ENCODE measurements at places on chromosomes 1 and 21.

- DNase-seq, result no peak
These were observed 39.3 kb upstream of the WLS start for GRCh38 chr1:68271596-68271995.

- no peak for DNase-seq
These were observed 3.2 kb upstream of the SPRR4 start for GRCh38 chr1:152967201-152967600.

GRCh38 chr1:211895126-211895759 is 64.7 kb upstream of the LPGAT1 start:
- DNase-seq, result peak; percentile 85

DNA sequence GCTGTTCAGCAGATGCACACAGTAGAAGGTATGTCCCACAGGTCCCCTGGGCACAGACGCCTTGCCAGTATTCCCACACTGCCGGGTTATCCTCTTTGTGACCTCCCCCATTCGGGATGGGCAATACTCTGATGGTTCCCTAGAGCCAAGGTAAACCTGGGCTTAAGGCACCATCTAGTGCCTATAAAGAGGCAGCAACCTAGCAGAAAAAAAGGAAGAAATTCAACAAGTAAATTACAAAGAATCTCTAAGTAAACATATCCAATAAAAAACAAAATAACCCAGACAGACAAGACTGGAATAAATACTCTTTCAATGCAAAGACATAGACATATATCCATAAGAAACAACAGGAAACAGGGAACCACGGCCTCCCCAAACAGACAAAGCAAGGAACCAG is 39.4 kb downstream of the HSF2BP start:
- no peak for DNase-seq

DNA sequence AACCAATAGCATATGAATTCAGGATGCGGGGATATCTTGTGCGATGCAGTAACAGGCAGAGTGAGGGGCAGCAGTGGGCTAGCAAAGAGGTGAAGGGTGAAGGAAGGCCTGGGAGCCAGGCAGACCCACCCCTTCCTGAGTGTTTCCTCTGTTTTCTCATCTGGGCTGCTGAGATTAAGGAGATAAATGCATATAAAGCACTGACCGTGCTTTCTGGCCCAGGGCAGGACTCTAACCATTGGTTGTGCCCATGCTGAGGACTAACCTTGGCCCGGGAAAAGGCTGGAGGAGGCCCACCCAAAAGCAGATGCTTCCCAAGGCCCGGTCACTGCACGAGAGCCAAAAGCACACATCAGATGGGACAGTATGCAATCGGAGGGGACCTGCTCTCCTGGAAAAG is 87.6 kb downstream of the PSMG1 start:
- no peak for DNase-seq

- no peak for DNase-seq
These were observed 56.0 kb upstream of the GPR52 start for GRCh38 chr1:174391716-174392115.

DNA sequence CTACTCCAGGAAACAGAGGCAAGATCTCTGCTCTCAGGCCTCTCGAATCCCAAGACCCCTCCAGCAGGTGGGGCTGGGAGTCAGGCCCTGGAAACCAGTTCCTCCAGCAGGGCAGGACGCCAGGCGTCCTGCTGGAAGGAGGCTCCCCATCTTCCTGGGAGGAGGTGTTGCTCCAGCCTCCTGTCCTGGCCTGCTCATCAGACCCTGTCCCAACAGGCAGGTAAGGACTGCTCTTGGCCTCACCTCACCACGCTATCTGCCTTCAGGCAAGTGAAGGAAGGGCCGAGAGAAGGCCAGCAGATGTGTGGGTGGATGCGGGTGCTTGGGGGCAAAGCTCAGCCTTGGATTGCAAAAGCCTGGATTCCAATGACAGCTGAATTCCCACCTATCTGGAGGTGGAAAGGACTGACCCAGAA is 82.9 kb downstream of the SSBP3 start:
- DNase-seq, result peak; percentile 64

DNA sequence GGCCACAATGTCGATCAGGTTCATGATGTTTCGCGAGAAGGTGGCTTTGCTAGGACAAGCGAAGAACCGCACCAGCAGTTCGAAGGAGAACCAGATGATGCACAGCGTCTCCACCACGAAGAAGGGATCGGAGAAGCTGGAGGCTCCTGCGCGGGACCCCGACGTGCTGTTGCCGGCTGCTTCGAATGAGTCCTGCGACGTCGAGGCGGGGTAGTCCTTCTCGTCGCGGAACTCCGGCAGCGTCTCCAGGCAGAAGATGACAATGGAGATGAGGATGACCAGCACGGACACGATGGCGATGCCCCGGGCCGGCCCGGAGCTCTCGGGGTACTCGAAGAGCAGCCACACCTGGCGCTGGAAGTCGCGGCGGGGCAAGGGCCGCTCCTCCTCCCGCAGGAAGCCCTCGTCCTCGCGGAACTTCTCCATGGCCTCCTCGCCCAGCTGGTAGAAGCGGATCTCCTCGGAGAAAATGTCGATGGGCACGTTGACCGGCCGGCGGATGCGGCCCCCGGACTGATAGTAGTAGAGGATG is 869 bp downstream of the KCNA3 start:
- no peak for DNase-seq

DNA sequence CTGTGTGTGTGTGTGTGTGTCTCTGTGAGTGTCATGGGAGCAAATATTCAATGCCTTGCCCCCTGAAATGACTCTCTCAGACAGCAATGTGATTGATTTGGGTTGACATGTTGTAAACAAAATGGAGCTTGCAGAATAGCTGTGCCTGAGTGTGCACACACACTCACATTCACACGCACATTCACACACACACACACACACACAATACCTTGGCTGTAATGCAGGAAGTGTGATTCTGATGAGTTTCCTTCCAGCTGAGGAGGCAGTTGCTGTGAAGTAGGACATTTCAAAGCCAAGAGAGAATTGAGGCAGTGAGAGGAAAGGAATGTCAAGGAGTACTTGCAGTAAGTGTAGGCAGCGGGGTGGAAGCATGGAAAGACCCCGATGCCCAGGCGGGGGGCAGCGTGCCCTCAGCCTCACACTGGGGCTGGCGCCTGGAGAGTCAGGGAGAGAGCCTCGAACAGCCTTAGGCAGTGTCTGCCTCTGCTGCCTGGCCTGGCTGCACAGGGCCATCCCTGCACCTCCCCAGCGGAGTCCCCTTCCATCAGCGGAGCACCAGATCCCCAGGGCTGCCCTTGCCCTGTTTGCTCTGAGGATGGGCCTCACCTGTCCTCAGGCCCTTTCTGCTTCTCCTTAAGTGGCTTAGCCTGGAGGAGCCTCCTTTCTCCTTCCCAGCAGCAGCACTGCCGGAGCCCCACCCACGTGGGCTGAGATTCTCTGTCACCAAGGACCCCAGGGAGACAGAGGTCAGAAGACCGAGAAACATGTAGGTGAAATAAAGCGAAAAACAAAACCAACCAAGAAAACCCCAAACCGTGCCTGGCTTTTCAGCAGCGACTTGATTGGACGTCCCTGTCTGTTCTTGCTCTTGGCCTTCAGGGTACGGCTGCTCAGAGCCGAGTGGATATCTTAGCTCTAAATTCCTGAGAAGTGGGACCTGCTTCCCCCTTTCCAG is 9.2 kb downstream of the VASH2 start:
- no peak for DNase-seq

DNA sequence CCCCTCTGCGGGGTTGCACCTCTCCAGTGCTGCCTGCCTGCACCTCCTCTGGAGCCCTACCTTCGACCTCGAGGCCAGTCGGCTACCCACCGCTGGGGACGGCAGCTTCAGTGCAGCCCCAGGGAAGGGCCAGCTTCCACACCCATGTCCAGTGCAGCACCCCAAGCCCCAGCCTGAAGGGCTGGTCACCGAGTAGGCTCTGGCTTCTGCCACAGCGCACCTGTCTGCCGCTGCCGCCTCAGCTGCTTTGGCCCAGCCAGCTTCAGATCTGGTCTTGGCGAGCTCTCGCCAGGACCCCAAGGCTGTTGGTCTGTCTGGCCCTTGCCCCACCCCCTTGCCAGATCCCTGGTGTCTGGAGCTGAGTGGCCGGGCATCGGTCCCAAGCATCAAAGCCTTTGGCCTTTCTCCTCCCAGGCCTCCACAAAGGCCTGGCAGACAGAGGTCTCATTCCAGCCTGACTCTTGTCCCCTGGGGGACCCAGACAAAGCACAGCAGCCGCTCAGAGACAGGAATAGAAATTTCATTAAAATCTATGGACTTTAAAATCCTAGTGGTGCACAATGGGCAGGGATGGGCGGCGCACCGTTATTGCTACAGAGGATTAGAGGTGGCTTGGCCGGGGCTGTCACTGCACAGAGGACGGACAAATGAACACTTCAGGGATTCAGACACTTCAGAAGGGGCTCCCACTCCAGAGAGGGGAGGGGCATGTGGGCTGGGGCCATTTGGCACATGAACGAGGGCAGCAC is 4.8 kb downstream of the CCDC24 start:
- DNase-seq, result no peak

- no peak for DNase-seq
These were observed 192.9 kb upstream of the HP1BP3 start for GRCh38 chr1:20980051-20980450.

DNA sequence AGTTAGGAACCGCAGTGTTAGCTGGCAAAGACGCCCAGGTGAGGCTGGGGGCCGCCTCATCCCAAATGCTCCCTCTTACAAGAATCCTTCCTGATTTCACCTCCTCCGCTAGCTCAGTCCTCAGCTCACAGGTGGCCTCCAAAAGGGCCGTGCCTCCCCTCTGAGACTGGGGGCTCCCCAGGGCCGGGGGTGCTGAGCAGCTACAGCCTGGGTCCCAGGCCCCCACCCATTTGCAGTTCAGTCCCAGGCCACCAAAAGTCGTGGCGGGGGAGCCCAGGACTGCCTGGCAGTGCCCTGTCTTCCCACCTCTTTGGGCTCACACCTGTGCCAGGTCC is 29.6 kb downstream of the RNU1-1 start:
- DNase-seq, result no peak

DNA sequence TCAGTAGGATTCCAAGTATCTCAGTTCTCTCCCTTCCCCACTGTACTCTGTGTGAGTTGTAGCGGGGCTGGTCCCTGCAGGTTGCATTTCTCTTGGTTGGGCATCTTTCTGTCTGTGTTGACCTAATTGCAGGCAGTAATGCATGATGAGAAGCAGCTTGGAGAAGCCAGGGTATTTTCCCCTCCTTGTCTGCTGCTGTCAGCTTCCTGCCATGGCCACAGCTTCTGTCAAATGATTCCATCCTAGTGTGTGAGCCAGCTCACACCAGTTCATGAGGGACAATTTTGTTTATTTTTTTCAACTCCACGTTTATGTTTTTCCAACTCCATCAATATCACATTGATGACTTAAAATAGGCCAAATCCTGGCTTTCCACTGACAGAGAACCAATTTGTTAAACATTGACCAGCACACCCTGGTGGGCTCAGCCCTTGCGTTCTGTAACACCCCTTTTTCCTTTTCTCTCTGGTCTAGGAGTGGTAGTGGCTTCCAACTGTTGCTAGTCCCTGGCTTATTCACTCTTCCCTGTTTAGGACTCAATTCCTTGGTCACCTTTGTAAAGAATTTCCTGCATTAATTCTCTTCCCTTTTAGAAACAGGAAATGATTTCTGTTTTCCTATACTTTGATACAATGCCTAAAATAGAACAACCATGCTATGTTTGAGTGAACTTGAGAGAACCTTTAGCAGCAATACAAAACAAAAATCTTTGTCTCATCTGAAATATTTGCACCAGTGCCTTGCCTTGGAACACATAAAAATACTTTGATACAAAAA is 44.9 kb upstream of the APOBEC4 start:
- no peak for DNase-seq

DNA sequence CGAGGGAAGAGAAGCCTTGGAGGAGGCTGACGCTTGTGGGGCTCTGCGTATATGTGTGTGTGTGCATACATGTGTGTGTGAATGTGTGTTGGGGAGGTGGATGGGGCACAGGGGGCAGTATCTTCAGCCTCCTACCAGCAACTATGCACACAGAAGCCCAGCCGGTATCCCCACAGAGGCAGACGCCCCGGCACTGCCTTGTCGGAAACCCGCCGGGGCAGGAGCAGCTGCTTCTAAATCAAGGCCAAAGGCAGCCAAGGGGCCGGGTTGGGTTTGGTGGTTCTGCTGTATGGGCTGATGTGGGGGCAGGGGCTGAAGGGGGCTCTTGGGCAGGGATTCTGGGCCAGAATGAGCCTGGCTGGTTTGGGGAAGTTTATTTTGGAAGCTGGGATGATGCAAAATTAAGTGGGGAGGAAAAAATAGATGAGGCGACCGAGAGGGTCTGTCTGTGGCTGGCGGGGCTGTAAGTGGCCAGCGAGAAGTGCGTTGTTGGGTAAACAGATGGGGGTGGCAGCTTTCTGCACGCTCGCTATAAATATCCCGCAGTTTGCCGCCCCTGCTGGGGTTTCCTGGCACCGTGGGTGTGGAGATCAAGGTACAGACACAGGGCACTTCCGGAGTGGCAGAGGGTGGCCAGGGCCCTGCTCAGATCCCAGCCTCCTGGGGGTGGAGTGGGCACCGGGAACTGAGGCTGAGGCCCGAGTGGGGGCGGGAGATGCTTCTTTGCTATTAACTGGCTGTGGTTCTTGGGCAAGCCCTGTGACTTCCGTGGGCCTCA is 11.0 kb upstream of the WNT4 start:
- DNase-seq, result no peak

DNA sequence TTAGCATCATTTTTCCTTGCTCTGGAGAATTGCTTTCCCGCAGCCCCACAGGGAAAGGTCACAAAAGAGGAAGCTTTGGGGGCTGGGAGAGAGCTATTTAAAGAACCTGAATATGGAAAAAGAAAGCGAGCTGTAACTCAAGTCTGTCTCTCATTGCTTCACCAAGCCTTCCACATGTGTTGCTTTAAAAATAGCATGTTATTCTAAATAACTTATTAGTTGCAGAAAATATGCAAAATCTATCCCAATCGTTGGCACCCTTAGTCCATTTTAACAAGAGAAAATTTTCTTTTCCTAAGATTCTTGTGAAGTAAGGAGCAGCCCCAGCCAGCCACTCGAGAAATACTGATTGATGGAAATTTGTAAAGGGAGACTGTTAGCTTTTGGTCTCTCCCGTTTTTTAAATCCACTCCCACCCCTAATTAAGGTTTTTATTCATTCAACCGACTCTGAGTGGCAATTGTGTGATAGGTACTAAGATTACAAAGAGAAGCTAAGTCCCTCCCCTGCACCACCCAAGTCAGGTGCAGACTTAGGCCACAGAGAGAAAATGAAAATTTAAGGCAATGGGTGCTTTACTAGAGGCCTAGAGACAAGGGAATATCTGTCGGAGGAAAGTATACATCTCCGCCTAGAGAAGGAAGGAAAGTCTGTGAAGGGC is 802 bp downstream of the CYP4X1 start:
- DNase-seq, result no peak

GRCh38 chr1:33763406-33763805 is 100.5 kb upstream of the HMGB4 start:
- no peak for DNase-seq

DNA sequence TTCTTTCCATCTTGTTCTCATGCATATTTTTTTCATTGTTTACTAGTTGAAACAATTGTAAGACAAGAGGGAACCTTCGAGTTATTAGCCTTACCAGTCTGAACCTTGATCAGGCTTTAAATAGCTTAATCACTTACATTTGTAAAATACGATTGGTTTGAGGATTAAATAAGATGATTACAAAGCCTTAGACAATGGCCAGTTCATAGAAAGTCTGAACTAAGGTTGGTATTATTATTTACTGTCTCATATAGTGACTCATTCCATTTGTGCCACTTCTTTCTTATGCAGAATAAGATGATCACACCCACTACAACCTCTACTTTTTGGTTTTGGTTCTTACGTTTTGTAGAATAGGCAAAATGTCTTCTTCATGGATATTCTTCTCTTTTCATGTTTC is 94.1 kb downstream of the RPE65 start:
- no peak for DNase-seq

All from HepG2 (cell line).